ENCODE measurements at places on chromosomes 4 and X.

GRCh38 chr4:38560340-38560739 is 103.7 kb upstream of the KLF3 start:
- peak; percentile 39 for DNase-seq

GRCh38 chr4:126458993-126459392 is 1144.2 kb downstream of the FAT4 start:
- no peak for DNase-seq

GRCh38 chr4:184091986-184092385 is 125.7 kb downstream of the ENPP6 start:
- DNase-seq, result no peak

DNA sequence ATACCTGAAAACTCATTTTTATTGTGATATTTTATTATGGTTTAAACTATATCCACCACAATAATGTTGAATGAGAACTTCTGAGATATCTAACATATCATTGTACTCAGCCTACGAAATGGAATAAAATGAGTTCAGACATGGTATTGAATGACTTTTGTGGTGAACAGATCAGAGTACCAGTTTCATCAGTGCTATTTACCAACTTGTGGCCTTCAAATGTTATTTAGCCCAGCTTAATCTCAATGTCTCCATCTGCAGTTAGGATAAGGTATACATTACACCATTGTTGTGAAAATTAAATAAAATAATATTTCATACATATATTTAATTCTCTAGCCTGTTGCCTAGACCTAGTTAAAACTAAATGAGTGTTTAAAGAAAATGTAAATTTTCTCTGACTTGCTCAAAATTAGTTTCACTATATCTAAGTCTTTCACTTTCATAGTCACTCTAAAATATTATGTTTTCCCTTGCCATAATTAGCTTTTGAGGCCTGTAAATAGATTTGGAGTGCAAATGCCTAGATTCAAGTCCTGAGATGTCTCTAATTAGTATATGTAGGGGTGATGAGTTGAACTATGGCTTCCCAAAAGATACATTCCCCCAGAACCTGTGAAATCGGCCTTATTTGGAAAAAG is 594.2 kb downstream of the STPG2 start:
- DNase-seq, result no peak

GRCh38 chr4:78370631-78371372 is 180.8 kb upstream of the ANXA3 start:
- DNase-seq, result no peak

DNA sequence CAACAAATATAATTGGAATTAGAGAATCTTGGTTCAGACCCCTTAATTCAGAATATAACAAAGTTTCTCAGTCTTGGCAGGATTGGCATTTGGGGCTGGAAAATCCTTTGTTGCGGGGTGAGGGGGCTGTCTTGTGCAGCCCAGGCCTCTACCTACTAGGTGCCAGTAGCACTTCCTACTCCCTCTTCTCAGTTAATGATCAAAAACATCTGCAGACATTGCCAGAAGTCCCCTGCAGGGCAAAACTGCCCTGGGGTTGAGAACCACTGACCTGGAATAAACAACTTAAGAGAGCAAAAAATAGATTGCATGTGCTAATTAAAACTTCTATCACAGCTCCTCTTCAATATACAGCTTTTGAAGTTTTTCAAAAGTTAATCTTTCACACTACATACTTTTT is 36.7 kb upstream of the CXorf38 start:
- DNase-seq, result no peak

DNA sequence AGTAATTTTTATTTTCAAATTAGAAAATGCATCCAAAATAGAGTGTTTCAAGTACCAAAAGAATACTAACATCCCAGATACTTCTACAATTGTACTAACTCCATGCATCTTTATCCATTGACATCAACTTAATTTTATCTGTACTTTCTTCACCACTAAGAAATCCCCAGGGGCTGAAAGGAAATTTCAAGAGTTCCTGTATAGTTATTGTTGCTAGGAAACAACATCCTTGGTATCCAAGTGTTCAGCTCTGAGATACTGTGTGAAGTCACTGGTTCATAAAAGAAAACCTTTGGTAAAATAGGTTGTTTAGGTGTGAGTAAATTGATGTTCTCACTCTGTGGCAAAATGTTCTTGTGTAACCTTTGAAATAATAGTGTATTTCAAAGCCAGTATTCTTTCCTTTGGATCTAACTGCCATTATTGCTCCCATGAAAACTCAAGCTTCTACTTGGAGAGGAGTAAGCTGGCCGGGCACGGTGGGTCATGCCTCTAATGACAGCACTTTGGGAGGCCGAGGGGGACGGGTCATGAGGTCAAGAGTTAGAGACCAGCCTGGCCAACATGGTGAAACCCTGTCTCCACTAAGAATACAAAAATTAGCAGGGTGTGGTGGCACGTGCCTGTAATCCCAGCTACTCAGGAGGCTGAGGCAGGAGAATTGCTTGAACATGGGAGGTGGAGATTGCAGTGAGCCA is 72.9 kb downstream of the COMMD8 start:
- DNase-seq, result no peak

- no peak for DNase-seq
These were observed 156.6 kb downstream of the FGF16 start for GRCh38 chrX:77603635-77604336.

DNA sequence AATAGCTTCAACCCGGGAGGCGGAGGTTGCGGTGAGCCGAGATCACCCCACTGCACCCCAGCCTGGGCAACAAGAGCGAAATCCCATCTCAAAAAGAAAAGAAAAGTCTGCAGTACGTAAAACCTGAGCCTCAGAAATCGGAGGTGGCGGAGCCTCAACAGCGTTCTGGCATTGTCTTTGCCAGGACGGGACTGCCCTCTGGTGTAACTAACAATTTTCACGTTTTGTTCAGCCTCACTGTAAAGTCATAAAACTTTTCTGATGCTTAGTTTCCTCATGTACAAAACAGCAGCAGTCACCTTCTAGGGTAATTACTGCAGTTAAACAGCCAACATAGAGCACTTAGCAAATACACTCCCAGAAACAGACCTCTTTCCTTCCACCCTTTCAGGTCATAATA is 121.7 kb downstream of the RBM47 start:
- DNase-seq, result no peak

DNA sequence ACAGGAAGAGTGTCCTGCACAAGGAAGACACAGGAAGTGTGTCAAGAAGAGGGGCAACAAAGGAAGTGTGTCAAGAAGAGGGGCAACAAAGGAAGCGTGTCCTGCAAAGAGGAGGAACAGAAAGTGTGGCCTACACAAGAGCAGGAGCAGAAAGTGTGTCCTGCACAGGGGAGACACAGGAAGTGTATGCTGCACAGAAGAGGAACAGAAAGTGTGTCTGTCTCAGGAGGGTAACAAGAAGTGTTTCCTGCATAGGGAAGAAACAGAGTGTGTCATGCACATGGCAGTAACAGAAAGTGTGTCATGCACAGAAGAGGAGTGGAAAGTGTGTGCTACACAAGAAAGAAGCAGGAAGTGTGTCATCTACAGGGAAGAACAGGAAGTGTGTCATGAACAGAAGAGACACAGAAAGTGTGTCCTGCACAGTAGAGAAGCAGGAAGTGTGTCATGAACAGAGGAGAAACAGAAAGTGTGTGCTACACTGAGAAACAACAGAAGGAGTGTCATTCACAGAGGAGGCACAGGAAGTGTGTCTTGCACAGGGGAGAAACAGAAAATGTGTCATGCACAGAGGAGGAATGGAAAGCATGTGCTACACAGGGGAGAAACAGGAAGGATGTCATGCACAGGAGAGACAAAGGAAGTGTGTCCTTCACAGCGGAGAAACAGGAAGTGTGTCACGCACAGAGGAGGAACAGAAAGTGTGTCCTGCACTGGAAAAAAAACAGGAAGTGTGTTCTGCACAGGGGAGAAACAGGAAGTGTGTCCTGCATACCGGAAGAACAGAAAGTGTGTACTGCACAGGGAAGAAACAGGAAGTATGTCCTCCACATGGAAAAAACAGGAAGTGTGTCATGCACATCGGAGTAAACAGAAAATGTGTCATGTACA is 526.4 kb upstream of the PRKX start:
- no peak for DNase-seq

Measured in NCI-H524 treated with DMSO at 0.1 percent for 48 hours (cell line).